Activated CD8-positive, alpha-beta memory T cell treated with anti-CD3 and anti-CD28 coated beads for 4 hours (primary cell): ENCODE measurements at places on chromosomes 6 and 20.

DNA sequence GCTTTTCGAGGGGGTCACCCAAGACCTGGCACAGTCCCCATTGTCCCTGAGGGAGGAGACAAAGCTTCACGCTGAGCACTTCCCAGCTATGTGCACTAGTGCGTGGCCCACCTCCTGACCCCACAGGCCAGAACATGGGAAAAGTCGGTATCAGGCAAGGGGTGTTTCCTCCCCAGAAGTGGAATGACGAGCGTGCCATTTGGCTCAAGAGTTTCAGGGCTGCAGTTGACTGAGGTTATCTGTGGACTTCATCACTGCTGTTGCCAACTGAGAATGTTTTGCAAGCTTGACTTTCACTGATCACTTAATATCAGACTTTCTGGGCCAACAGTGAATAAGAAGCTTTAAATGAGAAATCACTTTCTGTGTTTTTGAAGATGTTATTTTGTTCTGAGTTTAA, 137.0 kb upstream of the AFDN start:
- DNase-seq = no peak

- DNase-seq = no peak
Measured at GRCh38 chr6:147548921-147549475, 40.5 kb downstream of the SAMD5 start.

- no peak for DNase-seq
Measured at GRCh38 chr6:137957471-137957870, 90.4 kb downstream of the TNFAIP3 start.

GRCh38 chr6:12173661-12174060, 116.5 kb upstream of the EDN1 start:
- no peak for DNase-seq

- DNase-seq = no peak
Measured at GRCh38 chr6:45185403-45186251, 142.5 kb upstream of the RUNX2 start.

GRCh38 chr6:43719511-43719910, 31.9 kb upstream of the MRPS18A start:
- no peak for DNase-seq

DNA sequence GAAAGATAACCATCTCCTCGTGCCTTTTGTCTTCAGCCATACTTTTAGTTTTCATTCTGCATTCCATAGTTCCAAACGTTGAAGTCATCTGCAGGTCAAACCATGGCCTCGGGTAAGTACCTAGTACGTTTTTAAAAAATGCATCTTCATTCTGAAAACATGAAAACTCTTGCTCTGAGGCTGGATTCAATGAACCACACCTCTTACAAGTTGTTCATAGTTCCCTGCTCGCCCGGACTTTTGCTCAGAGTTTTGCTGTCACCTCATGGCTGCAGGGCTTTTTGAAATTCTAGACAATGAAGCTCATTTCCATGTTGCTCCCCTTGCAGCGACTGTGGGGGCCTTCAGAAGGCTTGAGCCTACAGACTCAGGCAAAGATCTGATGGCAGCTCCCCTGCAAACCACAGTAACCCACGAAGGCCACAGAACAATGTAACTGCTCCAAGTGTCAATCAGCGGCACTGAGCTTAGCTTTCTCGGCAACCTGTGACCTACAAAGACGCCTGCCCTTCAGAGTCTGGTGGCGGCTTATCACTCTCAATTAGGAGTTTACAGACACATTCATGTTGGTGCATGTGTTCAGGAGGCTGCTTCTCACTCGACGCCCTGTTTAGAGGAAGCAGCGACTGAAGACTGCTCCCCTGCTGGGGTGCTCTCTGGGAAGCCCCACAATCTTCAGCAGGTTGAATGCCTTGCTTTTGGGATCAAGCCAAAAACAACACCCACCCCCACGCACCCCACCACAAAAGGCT, 61.2 kb downstream of the FOXC1 start:
- DNase-seq = no peak

GRCh38 chr6:90072501-90072900, 178.2 kb downstream of the GJA10 start:
- no peak for DNase-seq

DNA sequence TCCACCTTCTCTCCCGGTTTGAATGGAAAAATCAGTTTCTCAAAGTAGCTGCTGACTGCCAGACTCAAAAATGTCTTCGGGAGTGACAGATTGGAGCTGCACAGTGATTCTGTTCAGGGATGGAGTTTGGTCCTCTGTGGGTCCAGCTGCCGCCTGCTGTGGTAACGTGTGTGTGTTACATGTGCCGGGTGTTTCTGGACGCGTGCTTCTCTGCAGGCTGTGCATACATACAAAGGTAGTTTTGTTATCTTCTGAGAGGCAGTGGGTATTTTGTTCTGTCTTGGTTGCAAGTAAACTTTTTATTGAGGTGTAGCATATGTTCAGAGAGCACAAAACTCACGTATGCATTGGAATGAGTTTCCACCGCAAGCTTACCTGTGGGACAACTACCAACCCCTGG, 41.3 kb upstream of the NAA20 start:
- DNase-seq = no peak
